ENCODE measurements at places on chromosomes 2 and 18.

- no peak for DNase-seq
These were observed 166.3 kb upstream of the HDAC4 start for GRCh38 chr2:239566995-239567568.

GRCh38 chr2:202038471-202039277 lies 5.0 kb downstream of the FZD7 start:
- no peak for DNase-seq

DNA sequence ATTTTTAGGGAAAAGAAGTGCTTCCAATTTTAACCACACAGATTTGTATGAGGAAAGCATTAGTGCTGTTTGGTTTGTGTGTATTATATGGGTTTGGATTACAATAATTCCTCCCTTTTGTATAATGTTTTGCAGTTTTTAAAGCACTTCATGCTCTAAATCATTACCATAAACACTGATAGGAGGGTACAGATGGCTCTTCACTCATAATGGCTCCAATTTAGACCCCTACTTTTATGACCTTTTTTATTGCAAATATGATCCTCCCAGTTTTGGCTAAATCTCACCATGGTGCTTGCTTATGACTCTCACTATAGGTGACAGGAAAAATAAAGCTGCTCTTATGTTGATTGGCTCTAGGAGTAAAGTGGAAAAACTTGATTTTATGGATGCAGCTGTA lies 23.8 kb upstream of the TMEM17 start:
- DNase-seq: no peak

DNA sequence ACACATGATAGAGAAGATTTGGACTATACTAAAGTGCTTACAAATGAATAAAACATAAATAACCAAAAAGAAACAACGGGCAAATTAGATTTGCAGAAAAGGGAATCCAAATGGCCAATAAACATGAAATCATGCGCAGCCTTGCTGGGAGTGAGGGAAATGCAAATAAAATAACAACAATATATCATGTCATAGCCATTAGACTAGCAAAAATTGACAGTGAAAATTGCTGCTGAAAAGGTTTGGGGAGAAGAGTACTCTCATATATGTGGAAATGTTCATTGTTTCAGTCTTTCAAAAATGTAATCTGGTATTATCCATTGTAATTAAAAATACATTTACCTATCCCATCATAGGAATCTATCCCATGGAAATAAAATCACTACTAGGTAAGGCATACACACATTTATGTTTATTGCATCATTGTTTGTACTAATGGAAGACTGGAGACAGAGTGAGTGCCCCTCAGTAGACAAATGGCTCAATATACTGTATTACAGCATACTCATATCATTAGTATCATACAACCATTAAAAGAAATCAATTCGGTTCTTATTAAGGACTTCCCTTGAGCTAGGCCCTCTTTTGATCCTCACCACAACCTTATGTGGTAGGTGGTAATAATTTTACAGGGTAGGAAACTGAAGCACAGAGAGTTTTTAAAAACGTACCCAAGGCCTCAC lies 94.1 kb upstream of the MSTN start:
- DNase-seq: no peak

- no peak for DNase-seq
These were observed 4.8 kb downstream of the CCDC195 start for GRCh38 chr2:224711381-224711780.

GRCh38 chr2:86704459-86704971 lies 15.6 kb upstream of the RMND5A start:
- DNase-seq: no peak

DNA sequence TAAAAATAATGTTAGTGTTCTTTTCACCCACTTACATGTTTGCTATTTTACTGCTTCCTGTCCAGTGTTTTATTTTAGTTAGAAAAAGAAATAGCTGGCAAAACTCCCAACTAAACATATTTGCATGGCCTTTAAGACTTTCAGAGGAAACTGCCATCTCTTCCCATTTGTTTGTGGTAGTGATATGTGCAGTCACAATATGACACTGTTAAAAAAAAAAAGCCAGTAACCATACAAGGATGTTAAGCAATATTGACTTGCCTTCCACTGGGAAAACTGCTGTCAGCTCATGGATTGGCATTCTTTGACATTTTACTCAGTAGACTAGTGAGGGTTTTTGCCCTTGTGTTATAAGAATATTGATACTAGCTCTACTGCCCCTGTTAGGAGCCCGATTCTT lies 29.1 kb downstream of the XIRP2 start:
- no peak for DNase-seq

- DNase-seq: no peak
These were observed 7.6 kb upstream of the AGFG1 start for GRCh38 chr2:227464361-227464760.

DNA sequence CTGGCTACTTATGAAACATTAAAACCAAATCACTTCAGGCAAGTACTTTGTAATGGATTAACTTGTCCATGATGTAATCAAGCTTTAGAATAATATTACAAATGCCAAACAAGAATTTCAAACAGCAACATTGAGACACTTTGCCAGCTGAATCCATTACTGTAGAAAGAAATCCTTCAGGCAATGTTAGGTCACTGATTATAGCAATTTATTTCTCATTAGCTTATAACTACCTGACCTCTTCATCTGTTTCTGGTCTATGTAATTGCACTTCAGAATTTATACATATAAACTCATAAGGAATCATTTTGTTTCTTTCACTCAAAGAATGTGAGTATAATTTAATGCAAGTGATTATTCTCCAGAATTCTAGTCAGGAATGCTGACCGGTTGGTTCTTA lies 692.6 kb upstream of the TMEFF2 start:
- no peak for DNase-seq

DNA sequence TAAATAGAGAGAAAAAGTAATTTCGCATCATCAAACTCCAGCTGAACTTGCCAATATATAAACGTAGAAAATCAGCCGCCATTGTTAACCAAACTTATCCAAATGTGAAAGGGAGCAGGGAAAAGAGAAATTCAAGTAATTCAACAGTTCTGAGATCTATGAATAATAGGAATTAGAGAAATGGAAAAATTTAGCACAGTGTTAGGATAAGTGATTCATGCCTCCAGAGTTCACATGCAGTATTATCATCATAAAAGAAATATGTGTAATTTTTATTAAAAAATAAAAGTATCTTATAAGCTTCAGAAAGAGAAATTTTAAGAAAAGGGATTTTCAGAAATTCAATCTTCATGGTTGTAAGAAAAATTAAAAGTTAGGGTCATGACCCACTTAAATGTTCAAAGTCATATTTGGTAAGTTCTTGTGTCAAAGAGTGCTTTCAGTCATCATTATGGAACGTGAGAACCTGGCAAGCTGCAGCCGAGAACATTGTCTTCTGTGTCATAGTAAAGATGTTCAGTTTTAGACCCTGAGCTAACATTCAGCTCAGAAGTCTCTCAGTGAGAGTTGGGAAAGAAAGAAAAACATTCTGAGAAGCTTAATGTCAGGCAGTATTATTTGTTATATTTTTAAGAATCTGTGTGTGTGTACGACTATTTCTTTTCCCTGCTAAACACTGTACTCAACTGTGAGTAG lies 414.3 kb upstream of the RGPD4 start:
- no peak for DNase-seq

DNA sequence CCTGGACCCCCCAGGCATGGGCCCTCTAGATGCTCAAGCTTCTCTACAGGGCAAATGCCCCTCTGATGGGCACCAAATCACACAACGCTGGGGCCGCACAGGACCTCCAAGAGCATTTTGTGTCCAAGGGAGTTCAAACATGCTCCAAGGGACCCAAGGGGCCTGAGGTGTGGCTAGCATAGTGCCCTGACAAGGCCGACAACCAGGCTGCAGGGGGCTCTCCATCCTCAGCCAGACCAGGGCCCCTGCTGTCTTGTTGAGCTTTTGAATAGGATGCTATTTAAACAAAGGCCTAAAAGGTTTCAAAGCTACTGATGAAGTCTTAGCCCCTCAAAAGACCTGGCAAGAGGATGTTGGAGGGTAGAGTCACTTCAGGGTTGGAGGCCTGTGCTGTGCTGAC lies 33.1 kb downstream of the EN1 start:
- DNase-seq: no peak

GRCh38 chr2:30127016-30127893 lies 19.6 kb upstream of the YPEL5 start:
- no peak for DNase-seq

DNA sequence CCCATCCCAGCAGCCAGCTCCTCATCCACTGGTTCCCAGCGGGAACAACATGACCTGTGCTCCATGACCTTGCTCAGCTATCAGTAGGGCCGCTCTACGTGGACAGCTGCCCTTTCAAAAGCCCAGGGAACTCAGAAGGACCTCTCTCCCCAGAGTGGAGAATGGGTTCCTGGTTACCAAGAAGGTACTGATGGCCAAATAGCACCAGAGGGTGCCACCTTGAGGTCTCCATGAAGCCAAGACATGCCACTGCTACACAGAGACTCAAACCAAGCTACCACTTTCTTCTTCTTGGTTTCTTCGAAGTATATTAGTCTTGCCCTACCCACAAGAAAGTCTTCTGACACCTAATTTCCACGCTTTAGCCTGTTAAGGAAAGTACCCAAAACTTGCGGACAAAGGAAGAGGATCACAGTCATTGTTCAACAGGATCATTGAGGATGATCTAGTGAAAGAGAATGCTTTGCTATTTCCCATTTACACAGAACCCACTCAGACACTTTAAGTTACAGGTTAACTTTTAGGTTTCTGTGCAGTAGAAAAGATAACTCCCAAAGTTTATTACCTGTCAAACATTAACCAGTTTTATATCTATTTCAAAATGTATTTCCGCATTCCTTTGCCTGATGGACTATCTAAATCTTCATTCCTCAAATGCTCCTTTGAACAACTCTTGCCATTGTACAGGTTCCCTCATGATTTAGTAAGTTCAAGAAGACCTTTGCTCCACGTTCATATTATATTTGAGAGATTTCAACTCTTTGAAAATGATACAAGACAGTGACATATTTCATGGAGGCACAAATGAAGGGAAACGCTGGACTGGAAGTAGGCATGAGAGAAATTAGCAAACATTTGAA lies 102.2 kb downstream of the ALPK2 start:
- DNase-seq: no peak

GRCh38 chr2:53874401-53874950 lies 14.7 kb upstream of the GPR75 start:
- DNase-seq: no peak

DNA sequence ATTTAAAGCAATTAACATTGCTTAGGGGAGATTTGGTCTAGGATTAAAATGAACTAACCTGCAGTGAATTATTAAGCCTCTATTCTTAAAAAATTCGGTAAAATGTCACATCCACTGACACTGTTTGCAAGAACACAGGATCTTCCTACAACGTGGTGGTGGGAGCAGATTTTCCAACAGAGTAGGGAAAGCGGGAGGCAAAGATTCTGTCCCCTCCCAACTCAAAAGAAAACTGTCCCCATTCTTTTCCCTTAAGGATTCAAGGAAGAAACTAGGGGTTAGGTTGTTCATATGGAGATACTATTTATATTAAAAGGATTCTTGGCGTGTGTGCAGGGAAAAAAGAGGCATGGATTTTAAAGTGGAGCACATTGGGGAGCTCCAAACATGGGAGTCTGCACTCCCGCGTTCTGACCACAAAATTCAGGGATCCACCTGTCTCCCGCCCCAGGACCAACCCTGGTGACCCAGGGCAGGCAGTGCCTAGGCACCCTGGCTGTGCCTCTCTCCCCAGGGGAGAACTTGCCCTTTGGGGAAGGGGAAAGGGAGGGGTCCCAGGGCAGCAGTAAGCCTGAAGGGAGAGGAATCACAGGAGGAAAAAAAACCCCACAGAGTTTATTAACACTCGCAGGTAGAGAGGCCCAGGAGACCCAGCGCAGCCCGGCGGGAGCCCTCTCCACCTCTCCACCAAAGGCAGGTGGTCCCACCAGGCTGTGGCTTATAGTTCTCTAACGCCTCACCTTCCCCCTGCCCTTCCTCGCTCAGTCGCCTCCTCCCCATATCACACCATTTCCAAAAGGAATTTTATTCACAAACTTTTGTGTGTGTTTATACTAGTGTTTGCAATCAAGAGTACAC lies 2.3 kb downstream of the PTGR3 start:
- no peak for DNase-seq

GRCh38 chr2:203756161-203756560 lies 49.7 kb downstream of the CD28 start:
- no peak for DNase-seq

GRCh38 chr2:132392221-132392620 lies 24.4 kb upstream of the GPR39 start:
- no peak for DNase-seq

DNA sequence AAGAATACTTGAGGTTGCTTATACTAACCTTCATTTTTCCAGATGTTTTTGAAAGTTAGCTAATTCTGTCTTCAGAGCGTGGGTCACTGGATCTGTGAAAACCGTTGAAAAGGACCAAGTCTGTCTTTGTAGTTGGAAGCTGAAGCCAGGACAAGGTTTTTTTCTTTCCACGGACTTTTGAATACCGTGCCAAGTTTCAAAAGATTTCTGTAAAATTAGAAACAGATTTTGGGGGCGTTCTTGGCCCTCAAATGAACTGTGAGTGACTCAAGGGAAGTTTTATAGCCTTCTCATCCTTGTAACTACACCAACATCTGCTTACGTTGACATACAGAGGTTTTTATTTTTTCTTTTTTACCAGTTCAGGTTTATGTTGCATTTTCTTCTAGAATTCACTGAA lies at the start of gene FAP:
Gene FAP (minus strand): TSS at position 152 of the 400 bp plus-strand sequence. CDS start 118 bp downstream, at position 34.
- DNase-seq: no peak

- no peak for DNase-seq
These were observed 41.9 kb downstream of the TAF1B start for GRCh38 chr2:9885036-9885684.

GRCh38 chr2:65370387-65371073 lies 61.9 kb downstream of the SPRED2 start:
- DNase-seq: no peak

Measured in T-helper 17 cell (primary cell).